ENCODE measurements at places on chromosomes 7 and 10.

GRCh38 chr7:114647518-114647917 lies 232.9 kb downstream of the FOXP2 start:
- DNase-seq = no peak

GRCh38 chr7:57423768-57424167 lies 26.2 kb upstream of the ZNF716 start:
- DNase-seq = no peak

DNA sequence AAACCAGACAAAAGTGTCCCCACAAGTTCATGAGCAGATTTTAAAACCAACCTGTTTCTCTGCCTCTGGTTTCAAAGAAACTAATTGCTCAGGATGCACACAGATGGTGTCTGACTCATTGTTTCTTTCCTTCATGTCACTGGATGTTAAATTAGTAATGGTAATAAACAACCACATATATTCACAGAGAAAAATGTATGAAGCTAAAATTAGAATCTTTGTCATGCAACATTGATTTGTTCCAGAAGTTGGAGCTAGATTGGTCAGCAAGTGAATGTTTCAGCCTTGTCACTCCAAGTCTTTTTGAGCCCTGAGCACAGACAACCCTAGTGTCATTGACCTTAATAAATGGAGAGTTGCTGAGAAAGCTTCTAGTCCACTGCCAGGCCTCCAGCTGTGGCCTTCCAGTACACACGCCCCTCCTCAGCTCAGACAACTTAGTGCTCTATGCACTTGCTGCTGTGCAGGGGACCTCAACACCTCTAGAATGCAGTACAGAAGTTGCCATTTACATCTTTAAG lies 175.9 kb downstream of the CCDC71L start:
- DNase-seq = peak; percentile 49

- DNase-seq = no peak
Measured at GRCh38 chr10:124306922-124307371, 111.8 kb downstream of the OAT start.

DNA sequence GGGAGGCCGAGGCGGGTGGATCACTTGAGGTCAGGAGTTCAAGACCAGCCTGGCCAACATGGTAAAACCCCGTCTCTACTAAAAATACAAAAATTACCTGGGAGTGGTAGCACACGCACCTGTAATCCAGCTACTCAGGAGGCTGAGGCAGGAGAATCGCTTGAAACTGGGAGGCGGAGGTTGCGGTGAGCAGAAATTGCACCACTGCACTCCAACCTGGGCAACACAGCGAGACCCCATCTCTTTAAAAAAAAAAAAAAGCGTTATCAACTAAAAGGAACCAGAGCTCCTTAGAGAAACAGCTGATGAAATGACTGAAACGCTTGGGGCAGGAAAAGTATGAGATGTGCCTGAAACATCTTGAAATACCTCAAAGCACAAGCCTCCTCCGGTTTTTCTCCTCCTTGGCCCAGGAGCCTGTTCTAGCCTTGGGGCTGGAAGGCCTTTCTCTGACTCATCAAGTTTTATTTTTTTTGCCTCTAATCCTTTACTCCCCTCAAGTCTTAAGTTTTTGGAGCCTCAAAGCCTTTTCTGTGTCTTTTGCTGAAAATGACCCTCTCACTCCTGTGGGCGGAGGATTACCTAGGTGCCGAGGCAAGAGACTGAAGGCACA lies 2.6 kb upstream of the METTL27 start:
- no peak for DNase-seq

GRCh38 chr7:139854803-139855497 lies 25.9 kb downstream of the TBXAS1 start:
- DNase-seq = no peak

DNA sequence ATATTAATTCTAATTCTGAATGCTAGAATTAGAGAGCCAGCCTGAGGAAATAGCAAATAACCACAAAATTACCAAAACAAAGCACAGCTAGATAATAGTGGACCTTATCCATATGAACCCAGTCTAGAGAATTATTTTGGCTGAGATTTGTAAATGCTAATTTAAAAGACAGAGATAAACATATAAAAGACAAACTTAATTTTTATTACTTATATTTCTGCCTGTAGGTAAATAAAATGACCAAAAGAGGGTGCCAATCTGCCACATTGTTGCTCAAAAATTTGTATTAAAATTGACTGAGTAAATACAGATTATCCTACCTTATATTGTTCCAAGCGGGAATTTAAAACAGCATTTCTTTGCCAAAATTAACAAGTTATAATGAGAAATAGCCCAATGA lies 20.2 kb downstream of the RTKN2 start:
- no peak for DNase-seq

DNA sequence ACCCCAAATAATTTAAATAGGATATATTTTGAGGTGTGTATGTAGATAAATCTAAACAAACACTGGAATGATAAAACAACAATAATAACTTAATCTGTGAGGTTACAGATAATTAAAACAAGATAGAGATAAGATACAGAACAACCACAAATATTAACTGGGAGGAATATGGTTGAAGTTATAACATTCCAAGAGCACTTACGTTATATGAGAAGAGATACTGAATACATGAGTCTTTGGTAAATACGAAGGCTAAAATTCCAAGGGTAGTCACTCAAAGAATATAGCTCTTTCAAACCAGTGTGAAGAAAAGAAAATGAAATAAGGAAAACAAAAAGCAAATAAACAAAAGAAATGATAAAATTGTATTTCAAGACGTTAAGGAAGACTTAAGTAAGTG lies 76.0 kb upstream of the MYO3A start:
- no peak for DNase-seq

- DNase-seq = no peak
Measured at GRCh38 chr10:89275383-89275782, 23.8 kb upstream of the LIPA start.

- no peak for DNase-seq
Measured at GRCh38 chr7:47453093-47454061, 128.5 kb downstream of the TNS3 start.

- DNase-seq = no peak
Measured at GRCh38 chr10:12772797-12773587, 228.5 kb downstream of the CCDC3 start.

GRCh38 chr7:98930921-98931320 lies 52.6 kb downstream of the TRRAP start:
- peak; percentile 27 for DNase-seq

DNA sequence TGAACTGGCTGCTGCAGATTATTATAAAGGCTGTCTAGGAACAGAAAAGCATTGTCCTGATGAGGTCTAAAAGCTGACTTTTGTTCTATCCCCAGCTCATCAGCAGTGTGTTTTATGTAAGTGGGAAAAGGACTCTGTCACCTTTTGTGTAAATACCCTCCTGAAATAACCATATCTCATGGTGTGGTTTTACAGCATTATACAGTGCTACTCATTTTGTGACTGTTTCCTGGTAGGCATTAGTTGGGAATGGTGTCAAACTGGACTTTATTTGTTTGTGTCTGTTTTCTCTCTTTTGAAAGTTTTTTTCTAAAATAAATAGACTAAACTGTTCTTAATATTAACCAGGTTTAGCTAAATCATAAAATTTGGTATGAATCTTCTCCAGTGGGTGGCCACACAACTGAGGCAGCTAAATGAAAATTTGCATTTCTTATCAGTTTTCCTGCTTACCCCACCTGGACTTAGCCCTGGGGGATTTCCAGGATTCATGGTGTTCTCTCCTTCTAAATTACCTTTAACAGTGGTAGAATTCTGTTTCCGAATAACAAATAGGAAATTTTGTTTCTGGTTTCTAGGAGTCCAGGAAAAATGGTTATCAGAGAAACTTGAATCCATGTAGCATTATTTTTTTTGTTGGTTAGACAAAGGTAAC lies 140.9 kb downstream of the LHFPL3 start:
- no peak for DNase-seq
